ENCODE measurements at places on chromosomes 5 and 9.

DNA sequence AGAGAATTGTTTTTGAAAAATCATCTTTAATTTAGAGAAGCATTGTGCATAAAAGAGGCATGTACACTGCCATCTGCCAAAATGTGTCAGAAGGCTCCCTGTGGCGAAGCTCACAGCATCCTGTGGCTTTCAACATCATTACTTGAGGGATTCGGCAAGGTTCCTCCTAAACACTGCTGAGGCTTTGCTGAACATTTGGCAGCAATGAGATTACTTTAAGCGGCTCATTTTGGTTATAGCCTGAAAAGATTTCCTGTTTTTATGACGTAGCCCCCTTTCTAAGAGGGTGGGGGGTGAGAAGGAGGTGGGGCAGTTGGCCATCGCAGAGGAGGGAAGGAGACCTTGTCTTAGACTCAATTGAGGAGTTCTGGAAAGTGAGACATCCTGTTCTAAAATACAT, 469.4 kb downstream of the RASEF start:
- DNase-seq = no peak

DNA sequence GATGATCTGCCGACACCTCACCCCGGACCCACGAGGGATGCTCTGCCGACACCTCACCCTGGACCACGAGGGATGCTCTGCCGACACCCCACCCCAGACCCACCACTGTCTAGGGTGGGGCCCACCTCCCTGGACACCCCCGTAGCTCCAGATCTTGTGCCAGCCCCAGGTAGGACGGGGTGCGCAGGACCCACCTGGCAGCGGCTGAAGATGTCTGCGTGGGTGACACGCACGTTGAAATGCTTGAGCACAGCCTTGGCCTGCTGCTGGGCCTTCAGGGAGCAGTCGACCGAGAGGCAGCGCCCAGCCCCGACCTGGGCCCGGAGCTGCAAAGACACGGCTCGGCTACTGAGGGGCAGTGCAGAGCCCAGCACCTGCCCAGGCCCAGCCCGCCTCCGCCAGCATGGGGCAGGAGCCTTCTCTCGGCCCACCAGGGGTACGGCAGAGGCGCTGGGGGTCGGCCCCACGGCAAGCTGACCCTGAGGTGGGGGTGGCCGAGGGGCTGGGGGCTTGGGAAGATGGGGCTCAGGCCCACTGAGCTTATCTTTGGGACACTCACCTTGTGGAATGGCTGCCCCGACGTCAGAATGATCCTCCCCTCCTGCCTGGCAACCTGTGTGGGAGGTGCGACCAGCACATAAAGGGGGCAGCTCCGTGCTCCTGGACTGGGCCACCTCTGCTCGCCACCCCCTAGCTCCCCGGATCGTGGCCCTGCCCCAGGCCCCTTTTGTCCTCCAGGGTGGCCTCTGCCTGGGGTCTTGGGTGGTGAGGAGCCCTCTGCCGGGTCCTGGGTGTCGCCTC, 21.7 kb upstream of the NRARP start:
- no peak for DNase-seq

GRCh38 chr5:140293091-140293848, 9.6 kb downstream of the PFDN1 start:
- DNase-seq = peak; percentile 7

DNA sequence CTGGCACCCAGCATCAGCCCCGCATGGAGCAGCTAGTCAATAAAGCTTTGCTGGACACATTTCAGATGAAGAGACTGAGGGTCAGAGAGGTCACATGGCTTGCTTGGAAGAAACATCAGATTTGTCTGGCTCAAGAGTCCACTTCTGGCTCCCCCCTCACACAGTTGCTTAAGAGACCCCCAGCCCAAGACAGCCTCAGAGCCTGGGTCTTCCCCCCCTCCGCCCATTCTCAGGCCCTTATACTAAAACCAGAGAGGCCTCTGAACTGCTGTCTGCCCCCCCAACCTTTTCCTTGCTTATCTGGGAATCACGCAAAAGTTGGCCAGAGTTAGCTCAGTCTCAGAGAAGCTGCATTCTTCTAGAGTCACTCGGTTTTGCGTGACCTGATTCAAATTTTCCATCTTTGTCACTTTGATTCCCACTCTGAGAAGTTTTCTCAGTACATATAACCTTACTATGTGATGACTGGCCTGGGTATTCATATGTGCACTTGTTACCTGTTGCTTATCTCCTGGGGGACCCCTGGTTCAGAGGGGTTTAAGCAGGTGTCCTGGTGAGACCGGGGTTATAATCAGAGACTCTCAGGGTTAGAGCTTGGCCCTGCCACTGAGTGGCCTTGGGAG, 145.4 kb upstream of the IER5L start:
- no peak for DNase-seq

DNA sequence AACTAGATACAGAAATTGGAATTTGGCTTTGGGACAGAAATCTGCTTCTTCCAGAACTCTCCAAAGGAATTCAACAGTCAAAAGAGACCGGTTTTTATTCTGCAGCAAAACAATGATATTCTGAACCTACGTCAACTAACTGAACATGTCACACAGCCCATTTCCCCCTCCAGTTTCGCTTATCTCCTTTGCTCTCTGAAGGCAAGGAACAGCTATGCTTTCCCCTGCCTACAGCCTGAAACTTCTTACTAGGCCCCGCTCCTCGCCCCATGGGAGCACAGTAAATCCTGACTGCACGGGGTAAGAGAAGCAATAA, 488 bp downstream of the SKIC3 start:
- no peak for DNase-seq

DNA sequence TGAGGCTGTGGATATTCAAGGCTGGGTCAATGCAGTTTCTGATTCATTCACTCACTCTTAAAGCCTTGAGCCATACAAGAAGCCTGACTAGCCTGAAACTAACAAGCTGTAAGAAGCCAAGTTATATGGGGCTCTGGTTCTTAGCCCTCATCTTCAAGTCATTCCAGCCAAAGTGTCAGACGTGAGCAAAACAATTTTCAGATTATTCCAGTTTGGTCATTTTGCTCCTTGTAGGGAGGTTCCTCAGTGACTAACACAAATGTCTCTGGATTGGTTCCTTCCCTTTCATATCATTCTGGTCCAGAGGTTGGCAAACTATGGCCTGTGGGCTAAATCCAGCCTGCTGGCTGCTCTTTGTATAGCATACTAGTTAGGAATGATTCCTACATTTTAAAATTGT, 12.5 kb upstream of the SHOC1 start:
- DNase-seq = no peak

Data from T47D (cell line).